ENCODE measurements at places on chromosomes 11 and 22.

- DNase-seq: no peak
Measured at GRCh38 chr11:124898263-124898680, 607 bp upstream of the ROBO4 start.

DNA sequence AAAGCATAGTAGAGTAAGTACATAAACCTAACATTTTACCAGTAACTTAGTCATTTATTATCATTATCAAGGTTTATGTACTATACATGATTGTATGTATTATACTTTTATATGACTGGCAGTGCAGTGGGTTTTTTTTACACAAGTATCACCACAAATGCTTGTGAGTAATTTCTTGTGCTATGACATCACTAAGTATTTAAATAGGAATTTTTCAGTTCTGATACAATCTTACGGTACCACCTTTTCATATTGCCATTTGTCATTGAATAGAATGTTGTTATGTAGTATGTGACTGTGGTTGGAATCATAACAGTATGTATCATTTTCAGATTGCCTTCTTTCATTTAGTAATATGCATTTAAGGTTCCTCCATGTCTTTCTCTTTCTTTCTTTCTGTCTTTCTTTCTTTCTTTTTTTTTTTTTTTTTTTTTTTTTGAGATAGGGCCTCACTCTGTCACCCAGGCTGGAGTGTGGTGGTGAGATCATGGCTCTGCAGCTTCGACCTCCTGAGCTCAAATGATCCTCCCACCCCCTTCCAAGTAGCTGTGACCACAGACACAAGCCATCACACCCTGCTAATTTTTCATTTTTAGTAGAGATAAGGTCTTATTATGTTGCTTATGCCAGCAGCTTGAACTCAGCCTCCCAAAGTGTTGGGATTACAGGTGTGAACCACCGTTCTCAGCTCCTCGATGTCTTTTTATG is 18.6 kb downstream of the ATM start:
- DNase-seq: no peak

- no peak for DNase-seq
Measured at GRCh38 chr22:35893698-35894097, 134.9 kb downstream of the RBFOX2 start.

DNA sequence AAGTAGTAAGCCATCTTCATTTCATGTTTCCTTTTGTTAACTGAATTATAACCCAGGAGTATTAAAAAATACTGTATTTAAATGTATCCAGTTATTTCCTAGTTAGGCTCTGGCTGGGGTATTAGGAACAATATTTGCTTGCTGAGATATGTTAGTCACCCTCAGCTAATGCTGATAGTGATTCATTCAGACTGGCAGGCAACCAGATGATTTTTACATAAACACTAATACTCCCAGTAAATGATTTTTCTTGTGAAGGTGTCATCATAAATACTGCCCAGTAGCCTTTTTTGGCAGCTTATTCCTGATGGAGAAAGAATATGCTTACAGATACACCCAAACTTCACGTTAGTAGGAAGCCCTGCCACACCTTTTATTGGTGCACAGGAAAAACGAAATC is 8.1 kb downstream of the YWHAH start:
- no peak for DNase-seq

GRCh38 chr11:46309814-46310259 is 32.4 kb downstream of the CREB3L1 start:
- DNase-seq: no peak

- DNase-seq: no peak
Measured at GRCh38 chr11:6219359-6219758, 14.0 kb downstream of the C11orf42 start.

DNA sequence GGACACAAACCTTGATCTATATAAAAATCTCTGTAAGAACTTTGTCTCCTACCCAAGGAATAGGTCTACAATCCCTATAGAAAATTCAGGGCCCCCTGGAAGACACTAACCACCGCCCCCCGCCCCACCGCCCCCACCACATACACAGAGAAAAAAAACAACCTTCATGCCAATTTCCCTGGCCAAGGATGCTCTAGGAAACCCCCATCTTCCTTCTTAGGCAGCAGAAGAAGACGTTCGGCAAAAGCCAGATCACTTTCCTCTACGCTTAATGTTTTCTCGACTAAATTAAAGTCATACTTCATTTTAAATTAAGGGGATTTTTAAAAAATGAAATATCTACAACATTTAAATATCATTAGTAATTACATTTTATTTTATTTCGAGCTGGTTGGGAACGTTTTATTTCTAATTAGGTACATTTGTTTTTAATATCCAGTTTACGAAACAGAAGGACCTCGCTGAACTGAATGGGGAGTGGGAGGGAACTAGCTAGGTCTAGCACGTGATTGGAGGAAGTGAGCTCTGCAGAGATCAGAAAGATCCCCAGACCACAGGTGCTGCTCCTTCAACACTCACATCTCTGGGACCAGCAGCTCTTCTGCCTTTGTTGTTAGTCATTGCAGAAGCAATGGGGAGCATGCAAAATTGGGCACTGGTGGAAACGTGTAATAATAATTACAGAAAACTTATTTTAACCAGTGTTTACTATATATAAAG is 472.3 kb downstream of the MN1 start:
- no peak for DNase-seq

DNA sequence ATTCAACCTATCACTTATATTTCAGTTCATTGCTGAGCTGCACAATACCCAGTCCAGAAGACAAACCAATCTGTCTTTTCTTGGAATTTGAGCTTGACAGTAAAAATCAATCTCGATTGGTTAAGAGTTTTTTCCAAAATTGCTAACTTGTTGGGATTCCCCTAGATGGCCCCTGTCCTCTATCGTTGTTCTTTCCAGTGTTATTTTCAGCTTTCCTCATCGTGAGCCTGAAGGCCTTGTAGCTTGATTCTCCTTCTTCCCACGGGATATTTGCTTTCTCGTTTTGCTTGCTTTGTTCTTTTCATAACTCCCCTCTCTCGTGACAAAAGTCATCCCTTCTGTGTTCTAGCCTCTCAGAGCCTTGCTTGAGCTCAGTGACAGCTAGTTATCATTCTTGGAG is 3.1 kb downstream of the OR8B8 start:
- DNase-seq: no peak

GRCh38 chr11:44823006-44823405 is 96.2 kb downstream of the TSPAN18 start:
- no peak for DNase-seq

- DNase-seq: no peak
Measured at GRCh38 chr11:75475767-75476650, 43.0 kb upstream of the KLHL35 start.

GRCh38 chr11:16365581-16366228 is 9.4 kb upstream of the SOX6 start:
- no peak for DNase-seq

GRCh38 chr11:37947821-37948220 is 1349.8 kb upstream of the RAG2 start:
- DNase-seq: no peak

GRCh38 chr11:69244266-69244665 is 49.7 kb upstream of the MYEOV start:
- DNase-seq: no peak

- DNase-seq: no peak
Measured at GRCh38 chr11:32087597-32087996, 3.3 kb upstream of the RCN1 start.

- no peak for DNase-seq
Measured at GRCh38 chr11:126466236-126467045, 111.0 kb downstream of the ST3GAL4 start.

- no peak for DNase-seq
Measured at GRCh38 chr11:94790197-94790596, 22.0 kb downstream of the AMOTL1 start.

DNA sequence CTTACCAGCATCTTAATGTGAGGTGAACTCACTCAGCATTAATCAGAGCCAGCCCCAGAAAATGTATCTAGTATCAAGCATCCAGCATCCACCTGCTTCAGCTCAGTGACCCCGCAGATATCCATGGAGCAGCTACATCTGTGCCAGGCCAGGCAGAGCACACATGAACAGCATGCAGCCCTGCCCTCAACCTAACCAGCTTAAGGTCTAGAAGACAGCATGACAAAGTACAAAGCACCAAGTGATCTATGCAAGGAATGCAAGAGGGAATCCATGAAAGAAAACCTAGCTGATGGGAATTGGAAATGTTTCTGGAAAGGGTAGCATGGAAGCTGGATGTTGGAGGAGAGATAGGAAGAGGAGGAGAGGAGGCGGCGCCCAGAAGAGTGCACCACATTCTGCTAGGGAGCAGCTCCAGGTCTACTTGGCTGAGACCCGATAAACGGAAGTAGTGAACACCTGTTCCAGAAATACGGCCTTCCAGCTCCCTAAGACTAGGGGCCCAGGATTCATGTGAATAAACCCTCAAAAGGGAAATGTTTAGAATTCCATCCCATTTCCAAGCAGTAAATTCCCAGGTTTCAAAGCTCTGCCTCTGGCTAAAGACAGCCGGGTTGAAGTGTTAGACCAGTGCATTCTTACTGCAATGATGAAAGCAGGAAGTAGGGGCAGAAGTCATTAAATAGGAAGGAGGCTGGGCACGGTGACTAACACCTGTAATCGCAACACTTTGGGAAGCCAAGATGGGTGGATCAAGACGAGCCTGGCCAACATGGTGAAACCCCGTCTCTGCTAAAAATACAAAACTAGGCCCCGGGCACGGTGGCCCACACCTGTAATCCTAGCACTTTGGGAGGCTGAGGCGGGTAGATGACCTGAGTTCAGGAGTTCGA is 23.5 kb upstream of the L3MBTL2 start:
- no peak for DNase-seq

GRCh38 chr22:45891021-45891421 is 85.9 kb downstream of the WNT7B start:
- DNase-seq: no peak

GRCh38 chr11:85762226-85762625 is 48.7 kb downstream of the SYTL2 start:
- DNase-seq: no peak

DNA sequence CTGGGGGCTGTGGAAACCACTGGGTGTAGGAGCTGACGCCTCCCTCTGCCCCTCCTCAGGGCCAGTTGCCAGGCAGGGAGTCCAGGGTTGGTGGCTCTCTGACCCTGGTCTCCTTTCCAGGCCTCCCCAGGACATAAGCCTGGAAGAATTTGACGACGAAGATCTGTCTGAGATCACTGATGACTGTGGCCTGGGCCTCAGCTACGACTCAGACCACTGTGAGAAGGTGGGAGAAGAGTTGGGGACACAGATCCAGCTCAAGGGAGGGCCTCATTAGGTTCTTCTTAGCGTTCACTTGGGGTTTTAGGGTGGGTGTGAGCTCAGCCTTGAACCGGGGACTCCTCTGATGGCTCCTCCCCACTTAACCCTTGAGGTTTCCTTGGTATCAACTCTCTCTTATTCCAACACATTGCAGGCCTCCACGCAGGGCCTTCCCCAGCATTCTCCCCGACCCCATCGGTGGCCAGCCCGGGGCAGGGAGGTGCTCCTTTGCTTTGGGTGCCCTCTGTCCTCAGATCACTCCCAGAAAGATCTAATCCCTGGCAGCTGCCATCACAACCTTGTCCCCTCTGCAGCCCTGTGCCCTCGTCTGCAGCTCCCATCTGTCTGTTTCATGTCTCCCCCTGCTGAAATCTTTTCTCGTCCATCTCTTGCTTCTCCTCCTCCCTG is 1.2 kb downstream of the MAPK8IP2 start:
- DNase-seq: no peak

- no peak for DNase-seq
Measured at GRCh38 chr11:7275133-7275532, 23.4 kb downstream of the SYT9 start.

- no peak for DNase-seq
Measured at GRCh38 chr22:23698673-23699235, 7.9 kb downstream of the RGL4 start.

DNA sequence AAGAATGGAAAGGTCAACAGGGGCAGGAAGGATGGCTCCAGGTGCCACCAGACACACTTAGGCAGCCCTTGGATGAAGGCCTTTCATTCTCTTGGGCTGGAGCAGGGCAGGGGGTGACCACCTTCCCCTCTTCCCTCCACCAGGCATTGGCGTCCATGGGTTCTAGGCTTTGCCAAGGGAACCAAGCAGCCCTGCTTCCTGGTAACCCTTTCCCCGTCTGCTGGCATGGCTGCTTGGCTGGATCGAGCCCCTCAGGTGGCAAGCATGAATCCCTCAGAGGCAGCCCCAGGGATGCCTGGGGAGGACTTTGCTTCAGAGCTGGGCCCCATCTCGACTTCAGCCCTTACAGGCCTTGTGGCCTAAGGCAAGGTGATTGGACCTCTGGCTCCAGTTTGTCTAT is 185.1 kb upstream of the SYT13 start:
- no peak for DNase-seq

GRCh38 chr11:93492464-93493251 is 50.5 kb downstream of the SMCO4 start:
- no peak for DNase-seq

DNA sequence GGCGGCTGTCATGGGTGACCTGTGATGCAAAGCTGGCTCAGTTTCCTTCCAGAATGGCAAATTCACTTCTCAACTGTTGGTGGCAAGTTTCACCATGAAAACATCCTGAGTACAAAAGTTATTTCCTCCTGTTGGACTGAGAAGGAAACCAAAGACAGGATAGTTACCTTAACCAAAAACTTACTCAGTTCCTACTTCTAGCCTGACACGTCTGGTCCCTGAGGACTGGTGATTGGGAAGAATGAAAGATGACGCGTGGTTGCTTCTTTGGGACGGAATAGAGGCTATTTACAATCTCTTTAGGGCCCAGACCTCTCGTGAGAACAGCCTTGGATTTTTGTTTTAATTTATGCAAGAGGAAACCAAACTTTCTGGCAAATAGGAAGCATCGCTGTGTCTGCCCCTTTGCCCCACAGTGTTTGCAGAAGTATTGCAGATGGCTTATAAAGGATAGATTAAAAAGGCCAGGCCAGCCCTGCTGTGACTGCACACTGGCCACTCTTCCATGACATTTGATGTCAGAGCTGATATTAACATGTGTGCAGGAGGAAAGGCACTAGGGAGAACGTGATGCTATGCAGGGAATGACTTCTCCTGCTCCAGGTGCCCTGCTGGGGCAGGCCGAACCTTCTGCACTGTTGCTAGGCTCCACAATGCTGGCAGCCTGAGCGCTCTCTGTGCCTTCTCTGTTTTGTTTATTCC is 7.6 kb downstream of the VPS26B start:
- no peak for DNase-seq

DNA sequence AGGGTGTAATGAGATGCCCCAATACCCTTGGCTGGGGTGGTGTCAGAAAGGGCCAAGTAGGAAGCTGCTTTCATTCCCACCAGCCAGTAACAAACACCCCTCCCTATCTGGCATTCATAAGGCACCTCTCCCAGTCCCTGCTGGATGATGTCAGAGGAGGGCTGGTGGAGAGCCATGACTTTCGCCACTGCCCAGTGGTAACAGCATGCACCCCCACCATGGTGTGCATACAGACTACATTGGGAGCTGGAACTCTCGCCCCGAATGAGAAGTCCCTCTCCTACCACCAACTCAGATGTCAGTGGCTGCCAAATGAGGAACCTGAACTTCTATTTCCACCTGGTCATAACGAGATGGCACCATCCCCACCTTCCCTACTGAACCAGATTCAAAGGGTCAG is 73.3 kb downstream of the SGSM3 start:
- no peak for DNase-seq

- no peak for DNase-seq
Measured at GRCh38 chr11:116950210-116950609, 112.8 kb upstream of the APOA1 start.

- no peak for DNase-seq
Measured at GRCh38 chr22:42548597-42549330, 5.0 kb upstream of the SERHL2 start.

- no peak for DNase-seq
Measured at GRCh38 chr11:104451197-104451893, 287.4 kb upstream of the PDGFD start.
